Ovary (tissue), 10 donors: ENCODE measurements at places on chromosomes 6 and 20. TPM values are rescaled to one million over a fixed set of nuclear protein-coding genes. Genes with fewer than 3 reads are reported as not detected.

GRCh38 chr6:107547451-107547840 lies 57.5 kb downstream of the SOBP start:
- no peak for DNase-seq

- no peak for DNase-seq
These were observed 73.3 kb upstream of the TOP1 start for GRCh38 chr20:40955326-40955725.

DNA sequence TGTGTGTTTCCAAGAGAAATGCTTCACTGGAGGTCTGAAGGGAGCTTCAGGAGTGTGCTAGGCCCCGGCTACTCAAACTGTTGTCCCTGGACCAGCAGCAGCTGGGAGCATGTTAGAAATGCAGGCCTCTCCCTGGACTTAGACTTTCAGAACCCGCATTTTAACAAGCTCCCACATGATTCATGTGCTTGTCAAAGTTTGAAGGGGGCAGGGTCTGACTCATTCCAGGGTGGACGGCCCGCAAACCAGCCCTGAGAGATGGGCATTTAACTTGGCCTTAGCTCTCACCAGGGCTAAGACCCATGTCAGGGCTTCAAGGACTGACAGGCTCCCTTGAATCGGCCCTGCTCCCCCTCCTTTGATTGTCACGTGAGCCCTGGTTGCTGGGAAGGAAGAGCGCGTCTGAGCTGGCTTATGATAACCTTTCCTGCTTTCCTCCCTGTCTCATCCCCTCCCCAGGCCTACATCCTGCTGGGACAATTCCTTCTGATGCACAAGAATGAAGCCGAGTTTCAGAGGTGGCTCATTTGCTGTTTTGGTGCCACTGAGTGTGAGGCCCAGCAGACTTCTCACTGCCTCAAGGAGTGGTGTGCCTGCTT lies 35.5 kb downstream of the BANF2 start:
- DNase-seq, result no peak

DNA sequence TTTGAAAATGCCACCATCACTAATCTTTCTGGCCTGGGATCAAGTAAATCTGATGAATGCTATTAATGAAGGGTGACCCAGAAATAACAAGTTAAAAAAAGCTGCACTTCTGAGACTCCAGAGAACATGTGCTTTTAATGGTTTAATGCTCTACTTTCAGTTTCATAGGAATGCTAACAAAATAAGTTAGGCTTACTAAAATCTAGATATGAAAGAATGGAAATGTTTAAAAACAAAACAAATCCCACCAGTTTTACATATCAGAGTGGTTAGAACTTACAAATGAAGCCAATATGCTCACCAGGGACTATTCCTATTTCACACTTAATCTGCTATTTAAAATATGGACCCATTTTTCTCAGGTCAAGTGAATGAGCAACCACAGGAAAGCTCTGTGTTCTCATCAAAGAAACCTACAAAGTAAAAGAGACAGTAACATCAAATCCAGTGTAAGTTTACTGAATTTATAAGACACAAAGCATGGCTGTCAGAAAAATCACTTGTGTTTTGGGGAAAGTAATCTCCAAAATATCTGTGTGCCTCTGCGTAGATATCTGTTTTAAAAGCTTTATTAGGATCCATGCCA lies 40.3 kb downstream of the FYN start:
- no peak for DNase-seq

- DNase-seq, result no peak
These were observed 117.2 kb upstream of the ESR1 start for GRCh38 chr6:151690303-151690702.

PRDM13 gene
- not detected for total RNA-seq

DNA sequence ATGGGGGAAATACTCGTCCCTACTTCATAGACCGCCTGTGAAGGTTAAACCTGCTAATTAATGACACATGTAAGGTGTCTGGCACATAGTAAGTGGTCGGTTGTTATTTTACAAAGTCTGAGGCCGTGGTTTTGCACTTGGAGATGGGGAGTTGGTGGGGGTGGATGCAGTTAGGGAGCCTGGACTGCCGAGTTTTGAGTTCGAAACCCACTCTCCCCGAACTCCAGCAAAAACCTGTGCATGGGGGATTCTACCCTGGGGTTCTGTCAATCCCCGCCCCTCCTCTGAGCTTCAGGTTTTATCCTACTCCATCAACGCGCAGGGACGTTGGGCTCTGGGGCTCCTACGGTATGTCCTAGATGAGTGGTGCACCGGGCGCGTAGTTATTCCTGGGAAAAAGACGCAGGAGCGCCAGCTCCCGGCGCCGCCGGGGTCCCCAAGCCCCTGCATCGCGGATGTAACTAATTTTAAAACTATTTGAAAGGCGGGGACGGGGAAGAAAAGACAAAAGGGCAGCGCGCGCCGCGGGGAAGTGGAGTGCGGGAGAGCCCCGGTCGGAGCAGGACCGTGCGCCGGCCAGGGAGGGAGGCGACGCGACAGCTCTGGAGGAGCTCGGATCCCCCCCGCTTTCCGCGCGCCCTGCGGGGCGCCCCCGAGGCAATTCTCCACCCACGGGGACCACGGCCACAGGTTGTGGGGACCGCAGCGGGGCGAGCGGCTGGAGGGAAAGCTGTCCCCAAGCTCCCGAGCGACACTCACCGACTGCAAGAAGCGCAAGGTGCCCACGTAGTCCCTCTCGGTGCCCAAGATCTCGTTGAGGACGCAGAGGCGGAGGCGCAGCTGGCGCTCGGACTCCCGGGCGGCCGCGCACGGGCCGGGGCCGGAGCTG lies 672 bp downstream of the PREX1 start:
- no peak for DNase-seq

DNA sequence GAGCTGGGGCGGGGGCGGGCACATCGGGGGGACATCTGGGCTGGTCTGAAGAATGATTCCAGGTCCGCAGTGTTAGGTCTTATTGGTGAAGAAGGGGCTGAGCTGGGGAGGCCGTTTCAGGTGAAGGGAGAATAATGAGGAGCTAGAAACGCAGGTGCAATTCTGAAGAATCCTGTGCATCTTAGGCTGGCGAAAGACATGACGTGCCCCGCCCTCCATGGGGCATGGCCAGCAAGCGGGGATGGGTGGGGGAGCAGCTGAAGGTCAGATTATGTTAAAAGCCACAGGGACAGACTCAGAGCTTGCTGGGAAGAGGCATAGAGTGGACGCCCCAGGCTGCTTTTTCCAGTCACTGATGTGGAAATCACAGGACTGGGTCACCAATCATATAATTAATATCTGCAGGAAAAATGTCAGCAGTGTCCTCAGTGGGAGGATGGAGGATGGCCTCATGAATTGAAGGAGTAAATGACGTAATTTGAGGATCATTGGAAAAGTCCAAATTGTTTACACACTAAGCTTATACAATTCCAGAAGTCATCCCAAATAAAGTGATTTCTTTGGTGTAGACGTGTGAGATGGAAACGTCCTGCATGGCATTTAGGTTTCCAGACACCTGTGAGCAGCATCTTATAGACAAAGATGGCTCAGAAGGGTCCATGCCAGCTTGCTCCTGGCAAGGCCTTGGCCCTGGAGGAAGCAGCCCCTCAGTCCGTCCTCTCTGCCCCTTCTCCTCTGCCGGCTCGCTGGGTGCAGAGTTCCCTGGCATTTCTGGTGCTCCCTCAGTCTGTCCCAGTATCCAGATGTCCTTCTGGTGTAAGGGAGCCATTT lies 109.6 kb upstream of the FRMD1 start:
- no peak for DNase-seq

GRCh38 chr6:169092375-169092774 lies 161.3 kb downstream of the THBS2 start:
- no peak for DNase-seq

DNA sequence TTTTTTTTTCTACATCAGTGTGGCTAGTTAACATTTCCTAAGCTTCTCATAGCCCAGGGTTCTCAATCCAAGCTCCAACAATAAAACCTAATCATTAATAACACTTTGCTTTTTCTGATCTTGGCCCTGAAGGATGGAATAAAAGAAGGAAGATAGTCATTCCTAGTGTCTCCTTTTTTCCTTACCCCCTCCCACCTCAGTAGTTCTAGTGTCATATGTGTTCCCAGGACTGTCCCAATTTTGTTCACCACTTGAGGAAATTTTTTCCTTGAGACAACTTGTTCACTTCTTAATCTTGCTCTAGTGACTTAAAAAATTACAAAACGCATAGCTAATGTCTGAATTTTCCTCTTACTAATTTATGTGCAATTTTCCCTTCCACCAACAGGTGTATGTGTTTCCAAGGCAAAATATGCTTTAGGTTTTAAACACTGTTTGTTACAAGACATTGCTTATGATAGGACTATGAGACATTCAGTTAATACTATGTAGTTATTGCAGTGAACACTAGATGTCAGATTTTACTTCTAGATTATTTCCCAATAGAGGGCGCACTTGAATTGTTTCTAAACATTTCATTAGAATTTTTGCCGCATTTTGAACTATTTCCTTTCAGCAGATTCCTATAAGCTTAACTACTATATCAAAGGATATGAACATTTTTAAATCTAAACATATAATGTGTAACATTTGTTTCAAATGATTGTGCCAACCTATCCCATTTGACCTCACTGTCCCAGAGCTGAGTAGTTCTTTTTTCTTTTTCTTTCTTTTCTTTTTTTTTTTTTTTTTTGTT lies 18.5 kb upstream of the C6orf141 start:
- no peak for DNase-seq

GRCh38 chr6:1890071-1890470 lies 280.4 kb downstream of the FOXC1 start:
- DNase-seq, result no peak

GRCh38 chr20:19779634-19780033 lies 21.6 kb downstream of the RIN2 start:
- DNase-seq, result no peak

- DNase-seq, result no peak
These were observed 20.1 kb downstream of the B4GALT5 start for GRCh38 chr20:49693435-49694171.

GRCh38 chr6:3506751-3507383 lies 50.0 kb upstream of the SLC22A23 start:
- no peak for DNase-seq

GRCh38 chr20:1625083-1625690 lies 5.4 kb upstream of the SIRPB1 start:
- DNase-seq, result no peak

DNA sequence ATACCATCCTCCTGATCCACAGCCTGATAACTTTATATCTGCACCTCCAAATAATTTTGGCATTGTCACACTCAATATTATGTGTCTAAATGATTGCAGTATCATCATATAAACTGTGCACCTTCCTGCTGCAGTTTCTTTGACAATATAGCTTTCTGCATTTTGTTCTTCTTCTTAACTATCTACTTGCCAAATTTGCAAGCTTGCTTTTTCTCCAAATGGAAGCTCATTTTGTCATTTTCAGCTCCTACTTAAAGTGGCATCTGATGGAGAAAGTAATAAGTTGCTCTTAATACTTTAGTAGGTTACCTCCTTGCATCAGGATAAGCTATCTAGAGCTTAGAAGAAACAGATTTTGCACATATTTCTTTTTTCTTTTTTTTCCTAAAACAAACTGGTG lies 74.0 kb upstream of the DEFB112 start:
- DNase-seq, result no peak

GRCh38 chr6:36676141-36677058 lies 2.1 kb upstream of the CDKN1A start:
- DNase-seq, result no peak

GRCh38 chr6:31270788-31271640 lies 878 bp downstream of the HLA-C start:
- peak; percentile 77 for DNase-seq
